Activated T-helper 2 cell treated with anti-CD3 and anti-CD28 coated beads, Interferon-gamma antibody, Interleukin-2, Interleukin-4, amounts not matched to agents 10 μg/mL and 5 μg/mL and 100 μg/mL, durations not matched to agents 14 hours and 24 hours and 36 hours (primary cell): ENCODE measurements at places on chromosomes 2 and 18. TPM values are rescaled to one million over a fixed set of nuclear protein-coding genes. Genes with fewer than 3 reads are reported as not detected.

DNA sequence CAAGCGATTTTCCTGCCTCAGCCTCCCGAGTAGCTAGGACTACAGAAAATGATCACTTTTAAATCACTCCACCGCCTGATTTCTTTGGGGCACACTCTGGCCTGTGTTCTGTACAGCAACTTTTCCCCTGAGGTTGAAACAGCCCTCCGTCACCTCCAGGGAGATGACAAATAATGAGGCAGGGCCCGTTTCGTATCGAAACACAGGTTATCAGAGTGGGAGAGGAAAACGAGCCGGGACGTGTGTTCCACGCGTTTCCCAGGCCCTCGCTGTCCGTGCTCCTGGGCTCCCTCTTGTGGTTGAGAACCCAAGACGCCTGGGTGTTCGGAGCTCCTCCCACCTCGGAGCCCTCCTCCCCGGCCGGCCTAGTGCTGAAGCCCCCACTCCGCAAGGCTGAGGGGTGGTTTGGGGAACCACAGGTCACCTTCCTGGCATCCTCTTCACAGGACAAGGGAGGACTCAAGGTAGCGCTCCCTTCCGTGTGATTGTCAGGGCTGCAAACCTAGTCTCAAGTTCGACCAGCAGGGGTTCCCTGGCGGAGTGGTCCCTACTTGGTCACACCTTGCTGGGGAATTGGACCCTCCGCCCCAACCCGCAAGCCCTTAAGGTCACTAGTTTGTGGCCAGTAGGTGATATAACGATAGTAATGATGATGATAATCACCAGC is 12.8 kb downstream of the ATP6V1B1 start:
- H3K36me3 ChIP-seq: no peaks in the 10 kb centered on the region
- H3K4me1 ChIP-seq: peaks cover 15% of the 10 kb centered on the region

DNA sequence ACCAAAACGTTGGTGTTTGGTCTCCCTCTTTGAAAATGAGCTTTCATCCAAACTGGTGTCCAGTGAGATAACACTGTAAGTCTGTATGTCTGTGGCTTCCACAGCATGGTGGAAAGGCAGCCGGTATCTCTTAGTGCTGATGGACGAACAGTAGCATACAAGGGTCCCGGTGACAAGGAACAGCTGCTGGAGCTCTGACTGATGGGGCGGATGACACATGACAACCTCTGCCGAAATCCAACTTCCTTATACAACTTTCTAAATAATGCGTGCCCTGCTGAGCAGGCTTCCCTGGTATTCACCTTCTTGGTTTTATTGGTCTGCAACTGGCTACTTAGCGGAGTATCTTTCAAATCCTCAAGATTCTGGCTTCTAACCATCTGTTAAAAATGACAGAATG is 216.2 kb downstream of the SRBD1 start:
- no peak for DNase-seq
- no peaks in the 10 kb centered on the region for H3K4me1 ChIP-seq
- peaks cover 8% of the 10 kb centered on the region for H3K36me3 ChIP-seq
- H3K4me3 ChIP-seq: no peak overlapping the region
- H3K27me3 ChIP-seq: no peaks in the 10 kb centered on the region

GRCh38 chr2:190847504-190848081 is 33.0 kb upstream of the GLS start:
- H3K27ac ChIP-seq: no peak overlapping the region
- H3K4me1 ChIP-seq: peaks cover 22% of the 10 kb centered on the region
- no peak for DNase-seq
- no peaks in the 10 kb centered on the region for H3K27me3 ChIP-seq

LYPD6B gene
- total RNA-seq: not detected in 2 replicates

FEZ2 gene
- total RNA-seq: 16.3 and 17.6 TPM in 2 replicates
